ENCODE measurements at places on chromosomes 12 and 14.

- DNase-seq = no peak
These were observed 115.5 kb downstream of the EML1 start for GRCh38 chr14:99908653-99909250.

DNA sequence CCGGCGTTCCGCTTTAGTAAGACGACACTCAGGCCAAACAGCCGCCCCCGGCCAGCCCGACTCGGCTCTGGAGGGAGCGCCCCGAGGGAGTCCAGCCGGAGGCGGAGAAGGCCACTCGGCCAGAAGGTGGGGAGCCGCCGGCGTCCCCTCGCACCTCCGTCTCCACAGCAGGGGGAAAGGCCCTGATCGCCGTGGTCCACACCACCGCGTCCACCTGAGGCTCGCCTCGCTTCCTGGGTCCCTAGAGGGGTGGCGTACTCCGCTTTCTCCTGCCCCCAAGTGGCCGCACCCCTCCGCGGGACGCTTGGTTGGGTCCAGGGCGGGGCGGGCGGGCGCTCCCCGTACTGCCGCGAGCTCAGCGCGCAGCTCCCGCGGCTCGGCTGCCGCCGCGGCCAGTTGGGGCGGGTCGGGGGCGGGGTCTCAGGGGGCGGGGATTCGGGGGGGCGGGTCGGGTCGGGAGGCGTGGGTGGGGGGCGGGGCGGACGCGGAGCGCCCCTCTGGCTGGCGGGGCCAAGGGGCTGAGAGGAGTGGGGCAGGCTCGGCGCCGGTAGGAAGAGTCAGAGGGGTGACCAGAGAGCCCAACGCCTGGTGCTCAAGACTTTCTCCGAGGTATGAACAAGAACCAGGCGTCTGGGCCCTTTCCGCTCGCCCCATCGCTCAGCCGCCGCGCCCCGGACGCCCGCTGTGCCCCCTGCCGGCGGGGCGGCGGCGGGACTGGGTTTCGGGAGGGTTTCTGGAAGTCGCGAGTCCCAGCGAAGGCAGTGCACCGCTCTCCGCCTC lies at the start of gene FRMD6:
Gene FRMD6, plus strand, starts transcription at position 523 of the 780 bp plus-strand sequence. CDS start 37,927 bp downstream, outside the sequence.
- peak; percentile 85 for DNase-seq

GRCh38 chr12:57622293-57623245 lies 10.4 kb downstream of the B4GALNT1 start:
- DNase-seq = no peak

- DNase-seq = no peak
These were observed 9.4 kb upstream of the ZNF740 start for GRCh38 chr12:53170876-53171724.

- DNase-seq = peak; percentile 10
These were observed 159.9 kb upstream of the TMTC1 start for GRCh38 chr12:29943683-29944082.

DNA sequence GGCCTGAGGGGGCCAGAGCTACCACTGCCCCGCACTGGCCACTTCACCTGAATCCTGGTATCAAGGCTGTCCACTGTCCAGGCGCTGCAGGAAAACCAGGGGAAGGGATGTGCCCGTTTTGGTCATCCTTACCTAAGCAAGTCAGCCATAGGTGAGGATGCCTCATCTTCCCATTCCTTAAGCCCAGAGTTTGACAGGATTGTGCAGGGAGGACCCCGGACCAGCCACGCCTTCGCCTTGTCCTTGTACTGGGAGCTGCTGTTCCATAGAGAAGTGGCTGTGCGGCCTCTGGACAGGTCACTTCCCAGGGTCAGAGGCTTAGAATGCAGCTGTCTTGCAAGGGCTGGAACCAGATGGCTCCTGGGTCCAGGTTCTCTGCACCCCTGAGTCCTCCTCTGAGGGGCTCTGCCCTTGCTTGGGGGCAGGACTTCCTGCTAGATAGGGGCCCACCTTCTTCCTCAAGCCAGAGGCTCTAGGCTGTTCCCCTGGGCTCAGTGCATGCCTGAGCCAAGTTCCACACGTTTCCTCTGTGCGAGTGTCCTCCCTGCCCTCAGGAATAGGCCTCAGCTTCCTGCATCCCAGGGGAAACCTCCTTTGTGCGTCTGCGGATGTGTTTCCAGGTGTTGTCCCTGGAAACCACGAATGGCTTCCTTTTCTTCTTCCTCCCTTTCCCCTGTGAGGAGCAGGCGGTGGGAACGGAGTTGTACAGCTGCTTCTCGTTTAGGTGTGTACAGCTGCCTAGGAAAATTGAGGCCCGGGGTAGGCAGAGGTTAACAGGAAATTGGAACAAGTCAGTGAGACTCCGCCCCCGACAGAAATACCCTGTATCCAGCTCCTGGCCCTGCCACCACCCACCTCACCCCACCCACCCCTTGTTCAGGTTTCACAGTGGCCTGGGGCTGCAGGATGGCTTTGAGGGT lies 54.3 kb upstream of the RIN3 start:
- peak; percentile 61 for DNase-seq

- peak; percentile 81 for DNase-seq
These were observed 658.5 kb upstream of the MGAT4C start for GRCh38 chr12:86914721-86915120.

GRCh38 chr12:128258866-128259555 lies 8.0 kb upstream of the TMEM132C start:
- no peak for DNase-seq

DNA sequence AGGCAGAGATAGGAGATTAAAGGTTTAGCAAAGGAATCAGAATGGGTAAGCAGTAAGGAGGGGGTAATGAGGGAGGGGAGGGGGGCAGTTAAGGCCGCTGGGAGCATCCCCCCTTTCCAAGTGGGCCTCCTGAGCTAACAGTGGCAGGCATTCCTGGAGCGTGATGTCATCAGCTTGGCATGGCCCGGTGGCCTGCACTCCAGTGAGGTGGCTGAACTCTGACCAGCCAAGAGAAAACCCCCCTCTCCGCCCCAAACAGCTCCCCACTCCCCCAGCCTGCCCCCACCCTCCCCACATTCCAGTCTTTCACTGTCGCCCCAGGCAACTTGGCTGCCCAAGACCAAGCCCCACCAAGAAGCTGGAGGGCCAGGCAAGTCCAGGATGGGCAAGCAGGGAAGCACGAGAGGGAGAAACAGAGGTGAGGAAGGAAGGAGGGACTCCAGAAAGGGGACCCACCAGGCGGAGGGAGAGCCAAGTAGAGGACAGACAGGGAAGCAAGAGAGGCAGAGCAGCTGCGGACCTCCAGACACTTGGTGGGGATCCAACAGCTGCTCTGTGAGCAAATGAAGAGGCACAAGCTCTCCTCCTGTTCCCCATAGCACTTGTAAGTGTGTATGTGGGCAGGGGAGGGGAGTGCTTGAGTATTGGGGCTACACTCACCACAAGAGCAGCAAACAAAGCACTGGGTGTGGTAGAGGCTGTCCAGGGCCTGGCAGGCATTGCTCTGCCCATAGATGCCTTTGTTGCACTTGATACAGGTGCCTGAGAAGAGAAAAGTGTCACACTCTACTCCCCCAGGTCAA lies 4.5 kb downstream of the AJUBA start:
- DNase-seq = peak; percentile 79

- DNase-seq = no peak
These were observed 21.0 kb upstream of the ITPR2 start for GRCh38 chr12:26854031-26854390.

- DNase-seq = peak; percentile 89
These were observed 552.3 kb downstream of the SLC16A7 start for GRCh38 chr12:60148109-60148508.

DNA sequence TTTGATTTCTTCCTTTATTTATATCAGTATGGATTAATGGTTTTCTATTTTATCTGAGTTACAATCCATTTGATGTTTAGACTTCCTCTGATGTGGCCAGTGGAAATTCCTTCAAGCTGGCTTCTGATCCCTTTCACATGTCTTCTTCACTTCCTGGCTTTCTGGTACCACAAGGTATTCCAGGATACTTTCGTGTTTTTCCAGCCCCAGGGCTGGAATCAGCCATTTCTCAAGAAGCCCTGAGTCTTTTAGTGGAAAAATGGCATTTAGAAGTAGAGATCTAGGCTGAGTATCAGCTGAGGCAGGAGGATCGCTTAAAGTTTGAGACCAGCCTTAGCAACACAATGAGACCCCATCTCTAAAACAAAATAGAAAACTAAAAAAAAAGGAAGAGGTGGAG lies 93.3 kb downstream of the FIGNL2 start:
- no peak for DNase-seq

- peak; percentile 28 for DNase-seq
These were observed 36.2 kb downstream of the MED13L start for GRCh38 chr12:116241157-116241759.

DNA sequence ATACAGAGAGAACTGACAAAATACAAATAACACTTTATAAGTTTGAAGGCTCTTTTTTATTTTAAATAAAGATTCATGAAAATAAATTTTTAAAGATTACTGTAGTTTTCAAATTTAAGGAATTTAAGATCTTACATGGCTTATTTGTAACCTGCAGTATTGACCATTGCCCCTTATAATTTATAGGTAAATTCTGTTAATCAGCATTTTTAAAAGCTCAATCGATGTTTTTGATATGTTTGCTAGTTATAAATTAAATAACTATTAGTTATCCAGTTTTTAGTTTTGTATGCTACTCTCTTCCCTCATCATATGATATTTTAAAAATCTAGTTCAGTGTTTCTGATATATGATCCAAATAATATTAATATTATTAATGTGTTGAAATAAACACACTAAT lies 109.9 kb downstream of the MON2 start:
- no peak for DNase-seq

- DNase-seq = no peak
These were observed 16.3 kb downstream of the BORCS5 start for GRCh38 chr12:12372946-12373722.

DNA sequence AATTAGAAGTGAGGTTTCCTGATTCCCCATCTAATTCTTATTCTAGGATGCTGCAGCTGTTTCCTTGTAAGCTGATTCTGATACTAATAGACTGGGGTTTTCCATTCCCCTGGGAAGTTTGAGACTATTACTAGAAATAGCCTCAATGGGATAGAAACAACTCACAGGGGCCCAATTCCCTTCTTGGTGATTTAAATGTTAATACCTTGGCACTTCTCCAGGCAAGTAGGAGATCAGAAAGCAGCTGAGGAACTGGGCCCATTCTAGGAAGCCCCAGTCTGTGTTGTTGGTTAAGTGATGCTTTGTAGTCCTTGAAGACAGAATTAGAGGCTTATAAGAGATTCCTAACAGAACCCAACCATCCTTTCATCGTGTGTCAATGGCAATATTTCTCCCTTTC lies 407.0 kb upstream of the SEL1L start:
- DNase-seq = no peak

DNA sequence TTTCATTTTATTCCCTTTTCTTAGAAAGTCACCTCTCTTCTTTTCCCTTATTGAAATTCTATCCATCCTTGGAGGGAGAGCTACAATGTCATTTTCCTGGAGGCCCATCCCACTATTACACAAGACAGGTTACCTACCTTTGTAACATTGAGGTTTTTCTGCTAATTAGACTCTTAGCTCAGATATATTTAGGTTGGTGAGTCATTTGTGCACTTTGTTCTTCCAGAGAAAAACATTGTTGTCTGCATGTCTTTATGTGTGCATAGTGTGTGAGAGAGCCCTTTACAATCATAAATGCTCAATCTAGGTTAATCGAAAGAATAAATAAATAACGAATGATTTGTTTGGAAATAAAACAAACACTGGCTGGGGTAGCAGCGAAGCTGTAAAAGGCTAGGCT lies 191.8 kb downstream of the DACT1 start:
- no peak for DNase-seq

GRCh38 chr14:101586531-101587430 lies 25.5 kb downstream of the DIO3 start:
- no peak for DNase-seq

GRCh38 chr12:12622418-12622817 lies 10.7 kb downstream of the CREBL2 start:
- DNase-seq = no peak
